ENCODE measurements at places on chromosomes 12 and 14.

DNA sequence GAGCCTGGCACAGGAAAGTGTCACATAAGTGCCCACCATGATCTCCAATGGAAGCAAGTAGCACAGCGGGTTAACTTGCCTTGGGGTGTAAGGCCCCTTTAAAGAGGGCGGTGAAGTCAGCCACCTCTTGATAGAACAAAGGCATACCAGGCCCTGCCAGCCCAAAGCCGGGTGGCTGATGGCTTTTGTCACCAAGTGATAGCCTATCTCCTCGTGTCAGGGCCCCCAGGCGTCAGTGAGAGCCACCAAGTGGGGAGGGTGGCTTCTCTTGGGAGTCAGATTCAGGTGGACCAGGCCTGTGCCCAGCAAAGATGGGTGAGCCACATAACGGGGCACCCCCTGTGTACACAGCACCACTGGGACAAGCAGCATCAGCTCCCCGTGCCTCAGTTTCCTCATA lies 8.3 kb upstream of the MYL2 start:
- no peak for ATAC-seq

- peak; percentile 8 for ATAC-seq
Measured at GRCh38 chr12:31627456-31628054, 31.9 kb upstream of the ETFBKMT start.

DNA sequence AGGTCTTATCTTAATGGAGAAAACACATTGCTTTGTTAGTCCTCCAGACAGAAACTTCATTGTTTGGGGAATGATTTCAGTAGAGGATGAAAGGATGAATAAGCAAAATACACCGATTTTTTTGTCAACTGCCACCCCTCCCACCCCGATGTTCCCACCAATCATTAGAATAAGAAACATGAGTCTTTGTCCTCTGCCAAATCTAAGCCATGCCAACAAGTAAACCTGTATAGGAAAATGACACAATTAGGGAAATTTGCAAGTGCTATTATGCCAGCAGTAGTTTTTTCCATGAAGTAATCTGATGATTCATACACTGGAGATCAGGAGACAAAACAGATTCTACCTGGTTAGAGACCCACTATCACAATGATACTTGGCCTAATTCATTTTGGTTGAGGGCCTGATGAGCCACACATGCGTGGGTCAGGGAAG lies 35.9 kb downstream of the FLRT2 start:
- ATAC-seq: no peak

GRCh38 chr12:110577864-110578693 lies 5.0 kb downstream of the PPTC7 start:
- no peak for ATAC-seq

DNA sequence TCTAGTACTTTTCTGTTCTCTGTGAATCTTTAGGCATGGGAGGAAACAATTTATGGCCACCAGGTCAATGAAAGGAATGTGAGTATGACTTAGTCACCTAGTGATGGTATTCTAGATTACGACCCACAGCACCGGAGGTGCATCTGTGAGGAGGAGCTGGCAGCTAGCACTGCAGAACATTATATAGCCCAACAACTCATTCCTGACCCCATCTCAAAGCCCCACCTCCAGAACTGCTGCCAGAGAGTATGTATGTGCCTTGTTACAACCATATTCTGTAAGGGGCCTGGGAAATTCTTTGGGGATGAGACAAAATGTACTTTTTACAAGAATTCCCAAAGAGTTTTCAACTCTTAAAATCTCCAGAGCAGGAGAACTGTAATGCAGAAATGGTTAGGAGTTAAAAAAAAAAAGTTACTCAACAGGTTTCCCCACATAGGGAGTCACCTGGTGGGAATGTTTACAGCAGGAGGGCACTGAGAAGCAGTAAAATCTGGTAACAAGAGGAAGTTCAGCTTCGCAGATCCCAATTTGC lies 34.9 kb upstream of the CERS5 start:
- no peak for ATAC-seq

- peak; percentile 64 for ATAC-seq
Measured at GRCh38 chr14:65879248-65880009, 466.9 kb downstream of the FUT8 start.

- ATAC-seq: no peak
Measured at GRCh38 chr12:30437616-30438015, 258.1 kb downstream of the IPO8 start.

- peak; percentile 8 for ATAC-seq
Measured at GRCh38 chr14:75295491-75296345, 17.1 kb downstream of the FOS start.

DNA sequence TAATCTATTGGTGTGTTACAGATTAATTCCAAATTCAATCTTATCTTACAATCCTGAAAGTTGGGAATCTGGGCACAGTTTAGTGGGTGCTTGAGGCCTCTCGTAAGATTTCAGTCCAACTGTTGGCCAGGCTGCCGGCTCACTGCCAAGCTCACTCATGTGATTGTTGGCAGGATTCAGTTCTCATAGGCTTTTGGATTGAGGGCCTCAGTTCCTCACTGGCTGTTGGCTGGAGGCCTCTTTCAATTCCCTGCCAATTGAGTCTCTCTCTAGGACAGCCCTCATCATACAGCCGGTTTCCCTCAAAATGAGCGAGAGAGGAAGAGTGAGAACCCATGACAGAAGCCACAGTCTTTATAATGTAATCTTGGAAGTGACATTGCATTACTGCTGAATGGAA lies 123.5 kb upstream of the FBXO33 start:
- ATAC-seq: no peak

DNA sequence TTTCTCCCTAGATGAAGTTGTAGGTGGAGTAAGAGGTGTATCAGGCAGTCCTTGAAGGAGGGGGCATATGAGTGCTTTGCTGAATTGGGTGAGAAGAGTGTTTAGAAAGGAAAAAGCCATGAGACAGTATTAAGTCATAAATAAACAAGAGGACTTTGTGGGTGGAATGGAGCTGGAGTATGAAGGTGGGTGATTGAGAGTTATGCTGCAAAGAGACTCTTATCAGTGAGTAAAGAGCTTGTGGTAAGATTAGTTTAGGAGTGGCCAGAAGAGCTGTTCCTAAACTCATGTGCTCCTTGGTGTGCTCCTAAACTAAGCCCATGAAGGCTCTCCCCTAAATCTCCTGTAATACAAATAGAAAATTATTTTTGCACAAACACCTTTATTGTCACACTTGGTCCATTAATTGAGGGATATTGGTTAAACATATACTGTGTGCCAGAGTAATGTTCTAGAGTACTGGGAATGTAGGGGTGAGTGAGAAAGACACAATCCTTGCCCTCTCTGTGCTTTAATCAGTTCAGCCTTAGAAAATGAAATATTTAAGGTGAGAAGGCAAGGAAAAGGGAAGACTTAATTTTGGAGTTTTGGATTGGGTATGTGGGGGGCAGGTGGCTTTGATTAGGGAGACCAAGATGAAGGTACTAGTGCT lies 9.8 kb downstream of the CHPT1 start:
- ATAC-seq: no peak

DNA sequence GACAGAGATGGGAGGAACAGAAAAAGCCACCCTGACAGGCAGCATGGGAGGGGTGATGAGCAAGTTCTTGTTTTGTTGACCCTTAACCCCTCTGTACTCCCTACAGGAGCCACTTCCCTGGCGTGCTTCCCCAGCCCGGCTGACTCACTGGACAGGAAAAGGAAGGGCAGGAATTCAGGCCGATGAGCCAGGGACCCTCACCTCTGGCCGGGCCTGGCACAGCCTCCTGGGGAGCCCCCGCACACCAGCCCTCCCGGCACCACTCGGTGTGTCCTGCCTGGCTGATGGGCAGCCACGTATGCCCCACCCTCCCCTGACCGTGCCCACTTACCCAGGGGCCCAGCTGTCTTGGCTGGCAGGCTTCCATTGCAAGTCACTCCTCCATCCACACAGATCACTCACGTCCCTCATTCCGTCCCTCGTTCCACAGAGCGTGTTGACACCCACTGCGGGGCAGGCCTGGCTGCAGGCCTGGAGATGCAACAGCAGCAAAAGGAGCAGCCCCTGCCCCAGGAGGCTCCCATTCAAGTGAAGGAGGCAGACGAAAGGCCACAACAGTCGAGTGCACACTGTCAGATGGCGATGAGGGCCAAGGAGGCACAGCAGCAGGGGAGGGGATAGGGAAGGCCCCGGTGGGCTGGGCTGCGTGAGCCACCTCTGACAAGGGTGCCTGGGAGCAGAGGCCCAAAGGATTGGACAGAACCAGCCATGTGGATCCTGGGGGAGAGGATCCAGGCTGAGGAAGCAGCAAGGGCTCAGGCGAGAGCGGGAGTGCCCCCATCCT lies 19.7 kb upstream of the CD9 start:
- ATAC-seq: peak; percentile 33

- no peak for ATAC-seq
Measured at GRCh38 chr14:64602826-64603225, 53.1 kb downstream of the PPP1R36 start.

DNA sequence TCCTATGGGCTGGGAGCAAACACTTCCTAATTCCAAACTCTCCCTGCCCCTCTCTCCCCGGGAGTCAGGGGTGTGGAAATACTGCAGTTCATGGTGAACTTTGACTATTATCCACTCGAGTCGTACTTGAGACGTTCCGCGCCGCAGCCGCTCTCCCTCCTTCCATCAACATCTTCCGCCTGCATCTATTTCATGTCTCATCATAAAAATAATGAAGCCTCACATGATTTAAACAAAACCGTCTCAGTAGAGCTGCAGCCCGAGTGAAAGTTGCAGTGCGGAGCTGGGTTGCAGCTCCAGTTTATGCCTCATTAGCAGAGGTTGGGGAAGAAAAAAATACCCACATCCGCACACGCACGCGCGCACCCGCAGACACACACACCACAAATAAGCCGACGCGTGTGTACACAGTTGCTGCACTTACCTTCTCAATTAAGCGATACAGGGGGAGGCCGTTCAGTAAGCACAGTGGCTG lies 283 bp downstream of the LMO3 start:
- peak; percentile 12 for ATAC-seq

DNA sequence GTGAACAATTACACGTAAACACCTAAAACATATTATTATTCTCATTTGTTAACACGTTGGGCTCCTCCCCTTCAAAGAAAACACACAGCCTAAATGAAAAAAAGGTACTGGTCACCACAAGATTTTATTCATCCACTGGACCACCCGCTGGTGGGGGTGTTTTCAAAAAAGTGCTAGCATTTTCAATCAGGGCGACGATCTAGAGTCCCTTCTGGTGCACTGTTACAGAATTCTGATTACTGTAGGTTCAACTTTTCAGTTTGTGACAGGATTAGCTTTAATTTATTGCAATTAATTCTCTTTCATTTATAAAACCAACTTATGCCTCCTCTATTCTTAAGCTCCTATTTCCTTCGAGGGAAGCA lies 443 bp downstream of the MAGOHB start:
- ATAC-seq: peak; percentile 19

DNA sequence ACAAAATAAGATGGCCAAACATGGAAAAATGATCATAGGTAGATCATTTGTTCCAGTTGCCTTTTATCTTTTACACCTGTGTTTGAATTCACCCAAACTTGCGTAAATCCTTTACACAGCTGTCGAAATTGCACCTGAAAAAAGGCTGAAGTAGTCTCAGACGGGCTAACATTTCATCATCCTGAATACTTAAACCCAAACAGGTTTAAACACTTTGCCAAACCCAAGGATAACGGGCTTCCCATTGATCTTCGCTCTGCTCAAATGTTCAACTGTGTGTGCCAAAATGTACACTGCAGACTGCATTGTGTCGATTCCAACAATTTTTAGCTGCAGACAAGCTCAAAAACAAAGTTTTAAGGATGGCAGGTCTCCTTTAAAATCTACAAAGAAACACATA lies 288.7 kb upstream of the DDHD1 start:
- ATAC-seq: no peak

DNA sequence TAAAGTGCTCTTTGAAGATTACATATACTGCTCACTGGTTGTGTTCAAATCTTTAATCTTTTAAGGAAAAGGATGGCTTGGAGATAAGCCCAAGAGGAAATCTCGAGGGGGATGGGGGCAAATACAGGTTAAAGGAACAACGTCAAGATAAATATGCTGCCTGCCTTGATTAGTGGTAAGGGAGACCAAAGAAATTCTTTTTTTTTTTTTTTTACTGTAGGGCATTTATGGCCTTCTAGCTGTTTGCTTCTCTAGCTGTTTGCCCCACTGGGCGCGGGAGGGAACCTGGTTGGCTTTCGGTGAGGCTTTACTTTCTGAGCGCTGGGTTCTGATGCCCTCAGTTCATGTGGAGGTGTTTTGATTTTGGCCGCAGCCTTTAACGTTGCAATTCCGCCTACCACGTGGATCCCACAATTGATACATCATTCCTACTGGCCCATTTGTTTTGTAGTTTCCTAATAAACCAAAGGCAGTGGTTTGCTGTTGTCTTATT lies 5.7 kb downstream of the CCND2 start:
- no peak for ATAC-seq

DNA sequence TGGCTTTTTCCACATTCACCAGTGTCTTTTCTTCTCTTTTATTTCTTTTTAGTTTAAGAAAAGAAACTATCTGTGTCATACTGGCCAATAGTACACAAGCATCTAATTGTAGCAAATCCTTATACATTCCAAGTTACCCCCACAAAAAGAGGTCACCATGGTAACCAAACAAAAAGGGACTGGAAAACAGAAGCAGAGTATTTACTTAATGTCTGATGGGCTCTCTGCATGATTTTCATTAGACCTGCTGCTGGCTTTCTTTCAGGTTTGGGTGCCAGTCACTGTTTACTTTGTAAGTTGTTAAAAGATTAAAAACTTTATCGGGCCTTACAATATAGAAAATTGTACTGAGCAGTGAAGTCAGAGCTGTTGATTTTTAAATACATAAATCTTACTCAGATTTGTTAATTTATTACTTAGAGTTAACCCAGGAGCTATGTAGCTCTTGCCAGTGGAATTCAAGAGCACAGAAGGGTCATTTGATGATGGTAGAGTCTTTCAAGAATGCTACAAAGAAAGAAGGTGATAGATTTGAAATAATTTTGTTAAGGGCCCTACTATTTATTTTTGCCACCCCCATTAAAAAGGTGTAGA lies 123.9 kb downstream of the BRMS1L start:
- no peak for ATAC-seq

- ATAC-seq: no peak
Measured at GRCh38 chr12:2893007-2893406, 2.3 kb downstream of the TULP3 start.

GRCh38 chr12:131101703-131102492 lies 148.2 kb downstream of the ADGRD1 start:
- no peak for ATAC-seq

- ATAC-seq: no peak
Measured at GRCh38 chr14:55458800-55459515, 18.5 kb upstream of the TBPL2 start.

GRCh38 chr12:27998658-27999057 lies 26.1 kb upstream of the PTHLH start:
- no peak for ATAC-seq

GRCh38 chr12:65740506-65740872 lies 83.8 kb upstream of the HMGA2 start:
- ATAC-seq: no peak

DNA sequence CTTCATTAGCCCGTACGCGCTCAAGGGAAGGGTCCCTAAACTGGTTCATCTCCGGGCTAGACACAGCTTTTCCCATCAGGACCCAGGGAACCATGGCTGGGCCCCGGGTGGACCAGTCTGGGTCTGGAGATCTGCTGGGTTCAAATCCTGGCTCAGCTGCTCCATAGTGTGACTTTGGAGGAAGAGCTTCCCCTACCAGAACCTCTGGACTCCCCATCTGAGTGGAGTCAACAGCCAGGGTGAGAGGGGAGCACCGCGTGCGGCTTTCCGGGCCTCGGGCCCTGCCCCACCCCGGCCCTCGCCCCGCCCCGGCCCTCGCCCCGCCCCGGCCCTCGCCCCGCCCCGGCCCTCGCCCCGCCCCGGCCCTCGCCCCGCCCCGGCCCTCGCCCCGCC lies 41.2 kb downstream of the BEGAIN start:
- ATAC-seq: no peak

Data from motor neuron (in vitro differentiated cells).